ENCODE measurements at places on chromosomes 1 and 21.

DNA sequence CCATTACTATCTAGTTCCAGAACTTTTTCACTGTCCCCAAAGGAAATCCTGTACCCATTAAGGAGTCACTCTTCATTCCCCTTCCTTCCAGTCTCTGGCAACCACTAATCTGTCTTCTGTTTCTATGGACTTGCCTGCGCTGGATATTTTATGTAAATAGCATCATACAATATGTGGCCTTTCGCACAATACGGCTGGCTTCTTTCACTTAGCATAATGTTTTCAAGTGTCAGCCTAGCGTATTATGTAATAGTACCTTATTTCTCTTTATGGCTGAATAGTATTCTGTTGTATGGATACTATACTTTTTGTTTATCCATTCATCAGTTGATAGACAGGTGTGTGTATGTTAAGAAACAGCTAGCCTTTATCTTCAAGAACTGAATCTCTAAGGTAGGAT, 14.3 kb downstream of the ATF3 start:
- DNase-seq: peak; percentile 40

DNA sequence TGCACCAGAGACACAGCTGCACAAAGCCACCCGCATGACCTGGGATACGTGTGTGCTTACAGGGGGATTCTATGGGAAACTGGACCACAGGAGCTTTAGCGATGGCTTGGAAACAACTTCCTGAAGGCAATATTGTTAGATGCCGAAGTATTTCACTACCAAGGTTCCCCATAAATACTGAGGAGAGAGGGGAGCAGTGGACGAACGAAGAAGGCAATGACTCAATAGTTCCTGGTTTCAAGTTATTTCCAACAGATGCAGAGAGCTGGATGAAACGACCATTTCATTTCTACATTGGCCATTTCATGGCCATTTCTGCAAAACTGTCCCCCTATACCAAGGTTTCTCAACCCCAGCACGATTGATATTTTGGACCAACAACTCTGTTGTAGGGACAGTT, 61.3 kb downstream of the CD34 start:
- no peak for DNase-seq

DNA sequence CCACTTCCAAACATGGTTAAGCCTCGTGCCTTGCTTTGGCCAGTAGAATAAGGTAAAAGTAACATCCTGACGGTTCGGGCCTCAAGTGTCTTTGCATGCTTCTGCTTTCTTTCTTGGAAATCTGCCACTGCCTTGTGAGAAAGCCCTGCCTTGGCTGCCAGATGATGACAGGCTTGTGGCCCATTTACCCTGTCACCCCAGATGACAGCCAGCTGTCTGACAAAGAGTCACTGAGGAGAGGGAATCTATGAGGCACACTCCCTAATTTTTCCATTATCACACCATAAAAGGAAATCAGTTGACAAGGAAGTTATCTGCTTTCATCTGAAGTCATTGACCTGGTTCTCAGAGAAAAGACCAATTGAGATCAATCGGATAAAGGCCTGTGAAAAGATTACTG, 199.8 kb downstream of the USH2A start:
- no peak for DNase-seq

DNA sequence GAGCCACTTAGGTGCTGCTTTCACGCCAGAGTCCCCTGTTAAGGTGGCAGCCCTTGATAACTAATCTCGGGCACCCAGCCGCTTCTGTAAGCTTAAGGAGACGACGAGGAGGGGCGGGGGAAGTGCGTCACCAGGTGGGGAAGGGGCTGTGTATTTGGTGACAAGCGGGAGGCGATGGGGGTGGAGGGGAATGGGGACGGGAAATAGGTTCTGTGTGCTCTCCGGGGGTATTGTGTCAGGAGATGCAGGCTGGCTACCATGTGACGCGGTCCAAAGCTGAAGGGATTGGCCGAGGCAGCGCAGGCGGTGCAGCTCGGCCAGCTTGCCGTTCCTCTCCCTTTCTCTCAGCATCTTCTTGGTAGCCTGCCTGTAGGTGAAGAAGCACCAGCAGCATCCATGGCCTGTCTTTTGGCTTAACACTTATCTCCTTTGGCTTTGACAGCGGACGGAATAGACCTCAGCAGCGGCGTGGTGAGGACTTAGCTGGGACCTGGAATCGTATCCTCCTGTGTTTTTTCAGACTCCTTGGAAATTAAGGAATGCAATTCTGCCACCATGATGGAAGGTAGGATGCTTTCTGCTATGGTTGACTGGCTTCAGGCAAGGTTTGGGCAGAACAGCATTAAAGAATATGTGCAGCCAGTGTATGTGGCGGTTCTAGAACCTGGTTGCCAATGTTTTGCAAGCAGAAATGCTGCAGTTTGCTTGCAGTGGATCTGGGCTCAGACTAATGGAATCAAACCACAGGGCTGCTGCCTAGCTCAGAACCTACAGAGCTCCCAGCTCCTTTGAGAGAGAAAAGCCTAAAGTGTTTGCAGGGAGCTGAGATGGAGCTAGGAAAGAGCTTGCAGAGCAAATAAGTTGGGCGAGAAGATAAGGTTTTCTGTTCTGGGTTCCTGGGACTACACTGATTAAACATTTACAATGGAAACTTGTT, at the start of gene SGIP1:
TSS of gene SGIP1 (plus strand) at position 350 of the 937 bp plus-strand sequence. CDS start at position 556, 206 bp downstream.
- no peak for DNase-seq

DNA sequence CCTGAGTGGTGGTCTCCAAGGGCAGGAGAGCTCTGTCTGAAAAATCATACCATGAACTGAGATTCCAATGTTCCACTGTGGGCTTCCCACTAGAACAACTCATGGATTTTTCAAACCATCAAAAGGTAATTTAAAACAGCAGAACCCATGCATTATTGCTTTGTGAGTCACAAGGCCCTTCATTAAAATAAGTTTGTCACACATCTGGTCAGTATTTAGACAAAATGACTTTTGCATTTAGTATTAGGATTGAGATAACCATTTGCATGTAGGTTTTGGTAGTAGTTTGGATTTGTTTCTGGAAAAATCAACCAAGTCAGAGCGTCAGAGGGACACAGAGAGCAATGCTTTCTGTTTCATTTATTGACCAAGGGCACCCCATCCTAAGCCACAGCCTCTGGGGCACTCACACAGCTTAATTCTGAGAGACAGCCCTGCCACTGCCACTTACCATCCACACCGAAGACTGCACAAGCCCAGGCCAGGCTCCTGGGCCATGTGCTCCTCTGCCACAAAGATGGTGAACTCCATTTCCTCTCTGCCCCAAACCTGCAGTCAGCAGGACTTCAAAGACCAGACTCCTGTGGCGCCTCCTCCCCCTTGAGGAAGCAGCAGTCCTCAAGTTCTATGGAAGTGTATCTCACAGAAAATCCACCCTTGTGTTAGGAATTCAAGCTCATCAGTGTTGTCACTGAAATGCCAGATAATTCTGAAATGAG, 132.6 kb upstream of the DUSP10 start:
- no peak for DNase-seq

GRCh38 chr1:27603681-27604578, at the start of gene AHDC1:
TSS of gene AHDC1 (minus strand) at chr1:27604144. CDS start at chr1:27552115, 52,029 bp downstream.
- DNase-seq: peak; percentile 84

GRCh38 chr1:59477286-59477685, 180.4 kb downstream of the FGGY start:
- no peak for DNase-seq

DNA sequence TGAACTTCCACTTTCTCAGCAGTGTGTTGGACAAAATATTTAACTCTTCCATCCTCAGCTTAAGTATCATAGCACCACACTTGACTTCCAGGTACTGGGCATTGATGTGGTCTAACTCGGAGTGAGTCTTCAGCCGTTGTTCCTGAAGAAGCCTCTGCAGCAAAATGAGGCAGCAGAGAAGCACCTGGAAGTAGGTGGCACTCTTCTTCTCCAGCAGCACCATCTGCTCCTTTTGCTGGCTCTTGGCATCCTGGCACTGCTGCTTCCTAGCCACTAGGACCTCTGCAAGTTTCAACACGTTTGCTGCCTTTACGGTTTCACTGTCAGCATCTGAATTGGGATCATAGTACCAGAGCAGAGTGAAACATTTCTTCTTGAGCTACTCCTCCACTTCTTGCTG, 162.5 kb upstream of the GORAB start:
- DNase-seq: no peak

GRCh38 chr1:118012515-118013124, 83.1 kb downstream of the WDR3 start:
- DNase-seq: no peak

GRCh38 chr1:203048086-203048485, 21.8 kb downstream of the PPFIA4 start:
- no peak for DNase-seq

GRCh38 chr1:200780545-200781369, 42.1 kb downstream of the CAMSAP2 start:
- no peak for DNase-seq

- DNase-seq: no peak
Measured at GRCh38 chr1:58585166-58585565, 8.1 kb upstream of the TACSTD2 start.

- no peak for DNase-seq
Measured at GRCh38 chr1:156490401-156491032, 10.1 kb downstream of the MEF2D start.

GRCh38 chr21:34360488-34361241, 3.1 kb upstream of the KCNE2 start:
- peak; percentile 27 for DNase-seq

GRCh38 chr1:90048043-90048442, 53.1 kb downstream of the ZNF326 start:
- DNase-seq: no peak
